C1 segment of cervical spinal cord (tissue), 14 donors: ENCODE measurements at places on chromosomes 4 and X.

DNA sequence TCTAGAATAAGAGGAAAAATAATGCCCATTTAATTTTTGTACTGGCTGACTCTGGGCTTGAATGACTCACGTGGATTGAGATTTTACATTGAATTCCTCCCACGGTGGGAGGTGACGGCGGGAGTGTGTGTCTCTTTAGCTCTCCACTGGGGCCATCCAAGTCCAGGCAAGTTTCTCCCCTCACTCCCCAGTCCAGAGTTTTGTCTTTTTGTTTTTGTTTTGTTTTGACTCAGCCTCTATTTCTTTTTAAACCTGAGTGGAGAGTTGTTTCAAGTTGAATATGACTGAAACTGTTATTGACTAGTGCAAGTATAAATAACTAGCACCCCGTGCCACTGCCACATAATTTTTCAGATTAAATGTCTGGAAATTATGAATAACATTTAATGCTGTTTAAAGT is 13.6 kb downstream of the CHST7 start:
- DNase-seq, result no peak

DNA sequence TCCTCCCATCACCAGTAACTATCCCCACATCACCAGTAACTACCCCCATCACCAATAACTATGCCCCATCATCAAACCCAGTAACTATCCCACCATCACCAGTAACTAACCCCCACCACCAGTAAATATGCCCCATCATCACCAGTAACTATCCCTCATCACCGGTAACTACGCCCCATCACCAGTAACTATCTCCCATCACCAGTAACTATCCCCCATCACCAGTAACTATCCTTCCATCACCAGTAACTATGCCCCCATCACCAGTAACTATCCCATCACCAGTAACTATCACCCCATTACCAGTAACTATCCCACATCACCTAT is 2.9 kb downstream of the ASMTL start:
- no peak for DNase-seq

- no peak for DNase-seq
These were observed 1582.4 kb downstream of the PCDH18 start for GRCh38 chr4:135949931-135950330.

- no peak for DNase-seq
These were observed 120.4 kb downstream of the TMEM164 start for GRCh38 chrX:110123331-110123782.

DNA sequence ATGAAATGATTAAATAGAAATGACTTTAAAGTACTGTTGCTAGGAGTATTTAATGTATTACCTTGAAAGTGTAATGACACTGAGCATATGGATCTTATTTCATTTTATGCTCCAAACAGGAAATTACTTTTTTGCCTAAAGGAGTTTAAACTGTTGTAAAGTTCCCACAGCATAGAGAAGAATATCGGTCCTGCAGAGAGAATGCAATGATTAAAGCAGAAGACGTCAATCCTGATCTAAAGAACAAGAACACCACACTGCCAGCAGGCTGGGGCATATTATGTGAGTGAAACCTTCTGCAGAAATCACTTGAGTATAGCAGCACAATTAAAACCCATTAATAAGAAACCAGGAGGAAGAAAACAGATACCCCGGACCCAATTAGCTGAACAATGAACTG is 72.8 kb upstream of the CAMK2D start:
- no peak for DNase-seq

GRCh38 chr4:6568689-6569332 is 6.2 kb upstream of the MAN2B2 start:
- DNase-seq, result no peak

DNA sequence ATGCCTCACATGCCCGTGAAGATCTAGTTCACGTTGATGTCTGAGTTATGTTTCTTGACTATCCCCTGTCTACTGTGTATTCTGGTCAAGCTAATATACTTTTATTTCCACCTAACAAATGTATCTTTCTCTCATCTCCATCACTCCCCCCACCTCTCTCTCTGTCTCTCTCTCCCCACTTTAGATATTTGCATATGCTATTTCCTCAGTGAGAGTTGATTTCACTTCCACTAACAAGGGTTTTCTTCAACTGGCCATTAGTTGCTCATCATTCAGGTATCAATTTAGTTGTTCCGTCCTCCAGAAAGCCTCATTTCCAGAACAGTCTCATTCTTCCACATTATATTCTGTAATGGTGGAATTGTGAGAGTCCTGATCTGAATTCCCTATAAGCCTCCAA is 1777.8 kb upstream of the TENM3 start:
- no peak for DNase-seq

DNA sequence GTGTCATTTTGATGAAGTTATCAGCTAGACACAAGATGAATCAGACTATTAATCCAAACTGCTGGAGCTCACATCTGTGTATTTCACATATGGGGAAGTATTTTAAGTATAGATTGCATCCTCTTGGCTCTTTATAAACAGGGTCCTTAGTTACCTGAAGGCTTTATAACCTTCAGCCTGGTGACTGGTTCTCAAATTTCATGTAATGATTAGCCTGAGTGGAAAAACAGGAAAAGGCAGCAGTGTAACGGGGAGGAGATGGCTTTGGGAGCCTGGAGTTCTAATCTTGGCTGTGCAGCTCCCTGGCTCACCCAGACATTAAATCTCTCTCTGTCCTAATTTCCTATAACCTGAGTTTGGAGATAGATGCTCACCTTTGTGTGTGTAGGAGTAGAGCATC is 103.8 kb upstream of the HPF1 start:
- no peak for DNase-seq

DNA sequence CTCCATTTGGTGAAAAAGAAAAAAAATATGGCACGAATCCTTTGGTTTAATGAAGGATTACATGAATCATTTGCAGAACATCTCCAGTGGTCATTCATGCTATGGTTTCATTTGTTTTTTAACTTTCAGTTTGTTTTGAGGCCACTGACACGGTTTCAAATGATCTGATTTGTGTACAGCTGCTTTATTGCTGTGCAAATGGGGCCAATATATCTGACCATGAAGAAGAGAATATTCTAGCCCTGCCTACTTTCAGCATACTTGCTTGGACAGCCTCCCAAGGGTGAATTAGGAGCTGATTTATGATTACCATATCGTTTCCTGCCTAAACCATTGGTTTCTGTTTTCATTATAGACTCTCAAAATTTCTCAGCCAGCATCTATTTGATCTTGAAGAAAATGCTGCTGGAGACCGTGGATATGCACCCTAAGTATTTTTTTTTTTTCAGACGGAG is 30.7 kb downstream of the SPARCL1 start:
- no peak for DNase-seq

- DNase-seq, result no peak
These were observed 201.3 kb downstream of the RBM46 start for GRCh38 chr4:154982187-154983047.

GRCh38 chrX:134865682-134866255 is 125.0 kb upstream of the SMIM10 start:
- no peak for DNase-seq

- DNase-seq, result no peak
These were observed 308.8 kb downstream of the TEX13C start for GRCh38 chrX:125628435-125628834.

DNA sequence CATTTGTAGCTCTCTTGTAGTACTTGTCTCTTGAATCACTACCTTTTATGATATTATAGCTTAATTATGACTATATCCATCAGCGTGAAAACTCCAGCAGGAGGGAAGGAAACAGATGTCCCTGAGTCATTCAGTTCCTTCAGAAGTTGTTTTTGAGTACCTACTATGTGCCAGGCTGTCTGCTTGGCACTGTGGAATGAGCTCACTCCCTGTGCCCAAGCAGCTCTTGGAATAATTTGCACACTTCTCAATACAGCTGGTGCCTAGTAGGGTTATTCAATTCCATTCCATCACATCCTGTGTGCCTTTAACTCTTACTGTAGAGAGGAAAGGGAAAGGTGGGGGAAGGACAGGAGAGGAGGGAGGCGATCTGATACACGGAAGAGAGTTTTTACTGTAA is 77.1 kb downstream of the NFKB1 start:
- DNase-seq, result no peak
